ENCODE measurements at places on chromosomes 2 and 18.

DNA sequence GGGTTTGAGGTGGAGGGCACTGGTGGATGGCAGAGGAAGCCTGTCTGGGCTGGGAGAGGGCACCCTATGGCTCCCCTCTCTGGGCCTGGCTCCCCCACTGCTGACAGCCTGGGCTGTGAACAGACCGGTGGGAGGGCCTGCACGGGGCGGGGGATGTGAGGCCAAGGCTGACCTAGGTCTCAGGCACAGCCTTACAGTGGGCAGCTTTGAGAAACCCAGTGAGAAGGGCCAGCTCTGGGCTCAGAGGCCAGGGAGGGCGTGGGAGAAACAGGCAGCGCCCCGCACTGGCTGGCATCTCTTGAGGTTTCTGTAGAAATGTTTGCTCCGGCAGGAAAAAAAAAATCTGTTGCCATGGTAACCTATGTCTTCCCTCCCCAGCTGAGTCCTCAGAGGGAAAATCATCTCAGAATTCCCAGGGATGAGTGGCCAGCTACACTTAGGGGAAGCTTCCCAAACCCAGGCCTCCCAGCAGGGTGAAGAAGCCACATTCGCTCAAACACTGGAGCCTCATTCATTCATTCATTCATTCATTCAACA lies 71.7 kb upstream of the TAF1B start:
- no peak for DNase-seq

GRCh38 chr2:109209941-109210340 lies 80.9 kb downstream of the SH3RF3 start:
- DNase-seq: no peak

DNA sequence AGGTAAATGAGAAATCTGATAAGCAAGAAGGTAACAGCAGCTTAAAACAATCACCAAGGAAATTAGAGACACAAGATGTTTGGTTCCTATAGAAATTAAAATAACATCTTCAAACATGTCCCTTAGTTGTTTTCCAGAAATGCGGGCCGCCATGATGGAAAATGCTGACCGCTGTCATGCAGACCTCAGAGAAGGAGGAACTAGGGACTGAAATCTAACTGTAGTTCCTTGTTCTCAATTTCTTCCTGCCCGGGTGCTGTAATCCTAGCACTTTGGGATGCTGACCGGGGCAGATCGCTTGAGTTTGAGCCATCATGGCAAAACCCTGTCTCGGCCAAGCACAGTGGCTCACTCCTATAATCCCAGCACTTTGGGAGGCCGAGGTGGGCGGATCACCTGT lies 51.1 kb downstream of the TEX51 start:
- no peak for DNase-seq

- DNase-seq: no peak
Measured at GRCh38 chr2:181106789-181107627, 126.6 kb downstream of the UBE2E3 start.

DNA sequence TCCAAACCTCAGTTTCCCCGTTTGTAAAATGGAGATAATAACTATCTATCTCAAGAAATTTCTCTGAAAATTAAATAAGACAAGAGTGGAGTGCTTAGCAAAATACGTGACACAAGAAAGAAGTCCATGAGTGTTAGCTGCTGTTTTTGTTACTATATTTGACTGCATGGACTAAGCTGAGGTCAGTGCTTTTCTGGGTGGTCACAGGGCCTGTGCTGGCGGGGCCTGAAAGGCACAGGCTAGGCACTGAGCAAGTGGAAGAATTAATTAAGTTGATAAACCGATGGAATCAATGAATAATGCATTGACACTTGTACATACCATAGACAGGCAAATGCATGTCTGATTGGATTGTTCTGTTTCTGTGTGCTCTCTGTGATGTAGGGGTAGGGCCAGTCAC lies 27.3 kb downstream of the RPL37A start:
- DNase-seq: no peak

- no peak for DNase-seq
Measured at GRCh38 chr18:32847691-32848090, 74.9 kb upstream of the KLHL14 start.

GRCh38 chr2:240205772-240206171 lies 65.3 kb upstream of the OTOS start:
- DNase-seq: no peak

GRCh38 chr2:219274361-219274921 lies 4.7 kb upstream of the DNAJB2 start:
- DNase-seq: no peak

GRCh38 chr2:218959141-218959731 lies at the start of gene CDK5R2:
TSS of gene CDK5R2 (plus strand) at chr2:218959666. CDS start at chr2:218959821, 155 bp downstream.
- peak; percentile 39 for DNase-seq

- DNase-seq: no peak
Measured at GRCh38 chr18:13221869-13222855, 3.6 kb downstream of the LDLRAD4 start.

GRCh38 chr18:8659609-8660242 lies 45.6 kb upstream of the MTCL1 start:
- no peak for DNase-seq

GRCh38 chr2:51220606-51221005 lies 188.7 kb upstream of the NRXN1 start:
- DNase-seq: no peak

- DNase-seq: no peak
Measured at GRCh38 chr2:167191588-167191987, 303.3 kb downstream of the XIRP2 start.

GRCh38 chr18:46497129-46497528 lies 159.9 kb downstream of the LOXHD1 start:
- no peak for DNase-seq

DNA sequence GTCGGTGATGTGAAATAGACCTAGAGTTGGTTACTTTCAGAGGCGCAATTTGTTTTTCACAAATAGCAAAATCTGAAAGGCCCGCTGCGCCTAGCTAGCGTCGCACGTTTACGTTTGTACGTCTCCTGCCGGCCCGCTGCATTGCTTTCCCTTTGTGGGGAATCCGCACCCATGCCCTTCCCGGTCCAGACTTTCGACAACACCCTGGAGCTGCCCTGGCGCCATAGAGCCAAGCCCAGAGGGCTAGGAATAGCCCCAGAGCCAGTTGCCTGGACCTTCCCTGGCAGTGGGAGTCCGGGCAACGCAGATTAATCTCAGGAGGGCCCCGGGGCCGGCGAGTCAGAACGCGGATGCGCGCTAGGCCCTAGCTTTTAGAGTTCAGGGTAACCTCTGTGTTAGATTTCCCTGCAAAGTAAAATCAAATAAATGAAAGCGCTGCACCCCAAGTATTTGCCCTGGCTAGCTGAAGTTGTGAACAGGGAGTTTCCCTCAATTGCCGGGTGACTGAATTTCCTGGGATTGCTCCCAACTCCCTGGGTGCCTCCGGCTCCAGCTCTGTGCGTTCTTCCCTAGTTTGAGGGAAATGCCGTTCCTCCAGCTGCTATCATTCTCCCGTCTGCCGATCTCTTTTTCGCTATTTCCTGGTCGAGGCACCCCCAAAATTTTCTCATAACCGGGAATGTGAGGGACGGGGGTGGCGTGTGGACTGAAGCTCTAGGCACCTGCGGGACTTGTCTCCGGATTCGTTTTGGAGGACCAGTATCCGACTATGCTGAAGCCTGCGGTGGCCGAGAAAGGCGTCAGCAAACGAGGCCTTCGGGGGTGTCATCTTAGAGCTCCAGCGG lies 1.2 kb upstream of the EN1 start:
- DNase-seq: no peak

GRCh38 chr2:83585250-83585649 lies 873.8 kb downstream of the SUCLG1 start:
- DNase-seq: no peak

GRCh38 chr2:219001577-219002394 lies 8.6 kb upstream of the CRYBA2 start:
- no peak for DNase-seq

DNA sequence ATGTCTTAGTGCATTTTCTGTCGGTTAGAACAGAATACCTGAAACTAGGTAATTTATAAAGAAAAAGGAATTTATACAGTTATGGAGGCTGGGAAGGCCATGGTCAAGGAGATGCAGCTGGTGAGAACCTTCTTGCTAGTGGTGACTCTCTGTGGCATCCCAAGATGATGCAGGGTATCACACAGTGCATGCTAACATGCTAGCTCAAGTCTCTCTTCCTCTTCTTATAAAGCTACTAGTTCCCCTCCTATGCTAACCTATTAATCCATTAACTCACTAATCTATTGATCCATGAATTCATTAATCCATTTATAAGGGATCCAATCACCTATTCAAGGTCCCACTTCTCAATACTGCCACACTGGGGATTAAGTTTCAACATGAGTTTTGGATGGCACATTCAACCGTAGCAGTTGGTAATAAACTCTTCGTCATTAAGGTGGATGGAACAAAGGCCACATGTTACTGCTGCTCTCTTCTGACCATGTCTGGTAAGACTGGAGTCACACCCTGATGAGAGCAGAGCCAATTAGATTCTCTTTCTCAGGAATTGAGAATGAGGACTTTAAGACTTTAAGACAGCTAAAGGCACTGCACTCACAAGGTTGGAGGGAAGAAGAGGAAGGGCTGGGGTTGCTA lies 211.6 kb upstream of the SMAD7 start:
- DNase-seq: no peak

DNA sequence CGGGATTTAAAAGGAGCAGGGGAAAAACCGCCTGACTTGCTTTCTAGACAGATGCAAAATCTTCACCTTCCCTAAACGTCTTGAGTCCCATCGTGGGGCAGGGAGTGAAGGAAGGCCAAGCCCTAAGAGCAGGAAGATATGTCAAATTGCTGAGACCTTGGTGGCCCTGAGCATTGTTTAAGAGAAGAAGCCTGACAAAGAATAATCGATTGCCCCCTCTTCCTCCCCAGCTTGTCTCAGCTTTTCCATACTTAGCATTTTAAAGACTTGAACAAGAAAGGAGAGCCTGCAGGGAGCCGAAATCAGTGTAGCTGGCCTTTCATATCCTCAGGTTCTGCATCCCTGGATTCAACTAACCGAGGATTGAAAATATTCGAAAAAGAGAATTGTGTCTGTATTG lies 157.6 kb upstream of the DLX2 start:
- DNase-seq: no peak

DNA sequence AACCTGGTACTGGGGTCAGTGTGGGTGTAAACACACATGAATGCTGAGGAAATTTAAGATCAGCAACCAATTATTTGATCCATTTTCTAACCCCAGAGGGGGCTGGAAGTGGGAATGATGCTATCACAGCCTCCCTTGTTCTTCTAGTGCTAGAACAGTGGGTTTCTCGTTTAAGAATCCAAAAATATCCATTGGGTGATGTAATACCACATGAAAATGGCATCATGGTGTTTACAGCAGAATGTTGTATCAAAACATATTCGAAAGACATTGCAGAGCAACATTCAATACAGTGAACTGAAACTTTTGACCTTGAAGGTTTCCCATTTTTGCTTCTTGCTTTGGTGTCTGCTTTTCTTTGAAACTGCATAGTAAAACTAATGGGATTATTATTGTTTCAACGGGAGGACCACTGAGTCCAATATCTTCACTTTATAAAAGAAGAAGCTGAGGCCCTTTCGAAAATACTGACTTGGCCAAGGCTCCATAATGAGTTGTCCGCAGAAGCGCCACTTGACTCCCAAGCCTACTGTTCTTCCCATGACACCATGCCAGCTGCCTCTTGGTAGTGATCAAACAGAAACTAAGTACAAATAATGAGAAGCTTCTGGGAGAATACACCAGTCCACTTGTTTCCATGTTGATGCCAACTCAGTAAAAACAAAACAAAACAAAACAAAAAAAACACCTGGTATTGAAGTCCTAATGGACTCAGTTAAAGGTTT lies 106.1 kb downstream of the COLEC12 start:
- DNase-seq: no peak

DNA sequence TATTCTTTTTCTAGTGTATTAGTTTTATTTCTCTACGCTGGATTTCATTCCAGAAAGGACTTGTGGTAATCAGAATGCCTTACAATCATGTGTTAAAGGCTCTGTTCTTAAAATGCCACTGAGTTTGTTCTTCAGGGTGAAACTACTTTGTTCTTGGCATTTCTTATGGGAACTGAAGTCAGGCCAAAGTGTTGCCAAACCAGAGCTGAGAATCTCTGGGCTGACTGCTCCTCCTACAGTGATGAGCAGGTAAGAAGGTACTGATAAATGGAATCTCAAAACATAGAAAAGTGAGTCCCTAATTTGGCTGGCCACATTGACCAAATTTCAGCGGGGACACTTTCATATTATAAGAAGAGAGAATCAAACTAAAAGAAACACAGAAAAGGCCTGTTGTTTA lies 55.1 kb upstream of the ZNF397 start:
- no peak for DNase-seq

- no peak for DNase-seq
Measured at GRCh38 chr2:119760237-119760955, 674 bp downstream of the PTPN4 start.

DNA sequence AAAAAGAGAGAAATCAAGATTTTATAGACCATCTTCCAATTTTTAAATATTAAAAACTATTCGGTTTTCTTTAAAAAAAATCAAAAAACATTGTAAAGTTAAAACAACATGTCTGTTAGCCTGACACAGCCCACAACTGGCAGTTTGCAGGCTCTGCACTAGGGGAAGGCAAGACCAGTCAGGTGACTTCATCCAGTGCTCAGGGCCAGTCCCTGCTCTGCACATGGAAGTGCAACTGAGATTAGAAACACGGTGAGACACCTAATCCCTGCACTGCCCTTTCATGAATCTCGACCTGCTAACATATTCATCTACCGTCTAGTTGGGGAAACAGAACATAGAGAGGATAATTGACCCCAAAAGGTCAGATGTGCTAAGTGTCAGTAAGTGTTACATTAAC lies 135.2 kb downstream of the BARD1 start:
- DNase-seq: no peak

DNA sequence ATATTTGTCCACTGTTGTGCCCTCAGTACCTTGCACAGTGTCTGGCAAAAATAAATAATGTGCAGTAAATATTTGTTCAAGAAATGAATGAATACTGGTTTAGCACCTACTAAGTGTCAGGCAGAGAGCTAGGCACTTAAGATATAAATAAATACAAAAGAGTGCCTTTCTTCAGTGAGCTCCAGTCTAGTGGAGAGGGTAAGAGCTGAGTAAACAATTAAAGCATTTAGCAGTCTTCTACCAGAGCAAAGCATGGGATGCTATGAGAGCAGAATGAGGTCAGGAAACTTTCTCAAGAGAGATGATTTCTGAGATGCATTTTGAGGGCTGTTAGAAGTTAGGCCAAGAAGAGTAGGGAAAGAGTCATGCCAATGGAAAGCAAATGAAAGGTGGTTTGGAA lies 314.7 kb downstream of the DSC3 start:
- DNase-seq: no peak

- DNase-seq: no peak
Measured at GRCh38 chr2:209694748-209695147, 76.9 kb upstream of the UNC80 start.

- DNase-seq: no peak
Measured at GRCh38 chr2:146666340-146666739, 1178.5 kb upstream of the ACVR2A start.

DNA sequence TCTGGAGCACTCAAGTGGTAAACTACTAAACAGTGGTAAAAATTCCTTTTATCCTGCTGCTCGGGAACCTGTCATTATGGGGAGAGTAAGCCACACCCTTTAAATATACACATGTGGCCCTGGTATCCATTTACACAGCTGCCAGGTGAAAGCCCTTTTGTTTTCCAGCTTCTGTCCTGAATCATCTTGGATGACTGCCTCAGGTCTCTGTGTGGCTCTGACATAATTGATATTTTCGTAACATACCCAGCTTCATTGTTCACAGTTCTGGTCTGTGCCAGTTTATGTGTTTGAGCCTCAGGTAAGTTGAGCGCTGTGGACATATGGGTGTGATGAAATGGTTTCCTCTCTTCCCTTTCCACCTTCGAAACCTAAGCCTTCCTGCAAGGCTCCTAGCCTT lies 15.7 kb upstream of the TTC39C start:
- DNase-seq: no peak

GRCh38 chr2:68225119-68225632 lies 27.2 kb downstream of the PPP3R1 start:
- DNase-seq: peak; percentile 2
